Right renal pelvis (tissue), 4 donors: ENCODE measurements at places on chromosomes 12 and 14.

GRCh38 chr12:127355061-127355841 is 911.7 kb upstream of the TMEM132C start:
- DNase-seq = no peak

- no peak for DNase-seq
Observed at GRCh38 chr12:84637926-84638325, 274.7 kb downstream of the SLC6A15 start.

GRCh38 chr12:132263451-132264049 is 65.8 kb downstream of the GALNT9 start:
- DNase-seq = no peak

DNA sequence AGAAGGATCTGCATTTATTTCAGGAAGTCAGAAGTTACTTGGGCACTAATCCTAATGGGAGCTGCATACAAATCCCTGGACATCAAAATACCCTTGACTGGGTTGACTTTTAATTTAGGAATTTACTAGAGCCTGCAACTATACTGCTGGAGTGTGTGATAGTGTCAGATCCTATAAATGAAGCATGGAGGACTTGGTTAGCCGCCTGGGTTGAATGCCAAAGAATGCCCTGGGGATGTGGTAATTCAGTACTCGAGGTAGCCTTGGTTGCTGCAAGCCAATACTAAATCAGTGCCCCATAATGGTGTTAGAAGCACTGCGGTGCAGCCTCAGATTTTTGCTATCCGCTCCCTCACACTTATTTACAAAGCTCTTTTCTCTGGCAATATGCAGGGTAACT is 184.9 kb downstream of the CAPZA3 start:
- DNase-seq = no peak

DNA sequence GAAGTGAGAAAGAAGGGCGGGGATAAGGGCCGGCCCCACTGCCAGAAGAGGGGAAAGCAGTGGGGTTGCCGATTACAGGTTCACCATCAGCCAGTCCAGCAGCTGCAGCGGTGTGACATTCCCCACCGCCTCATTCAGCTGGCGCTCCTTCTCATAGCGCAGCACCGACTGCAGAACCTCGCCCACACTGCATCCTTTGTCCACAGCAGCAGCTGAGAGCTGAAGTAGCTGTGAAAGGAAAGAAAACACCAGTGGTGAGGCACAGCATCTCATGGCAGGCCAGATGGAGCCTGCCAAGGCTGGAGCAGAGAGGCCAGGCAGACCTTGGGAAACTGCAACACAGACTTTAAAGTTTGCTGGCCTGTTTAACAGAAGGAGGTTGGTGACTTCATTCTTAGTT is 33.2 kb downstream of the AKAP3 start:
- no peak for DNase-seq

GRCh38 chr12:31813305-31813704 is 84.5 kb upstream of the AMN1 start:
- DNase-seq = no peak

- no peak for DNase-seq
Observed at GRCh38 chr14:104178279-104178678, 39.9 kb downstream of the KIF26A start.

DNA sequence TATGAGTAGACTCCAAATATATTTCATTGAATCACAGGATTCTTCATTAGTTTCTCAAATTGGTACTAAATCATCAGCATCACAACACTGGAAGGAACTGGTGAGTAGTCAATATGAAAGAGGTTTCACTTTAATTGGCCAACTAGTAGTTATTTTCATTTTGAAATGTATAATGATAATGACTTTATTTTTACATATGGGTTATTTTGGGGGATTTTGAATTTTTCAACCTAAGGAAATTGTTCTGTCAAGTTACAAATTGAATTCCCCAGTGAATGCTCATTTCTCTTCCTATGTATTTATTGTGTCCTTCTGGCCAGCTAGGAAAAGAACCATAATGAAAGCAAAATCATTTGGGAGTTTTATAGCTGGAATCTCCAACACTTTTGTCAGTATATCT is 174.2 kb upstream of the ATP2B1 start:
- DNase-seq = no peak

- no peak for DNase-seq
Observed at GRCh38 chr14:28707814-28708213, 58.8 kb upstream of the FOXG1 start.

GRCh38 chr12:14665354-14666348 is 30.7 kb downstream of the GUCY2C start:
- no peak for DNase-seq

DNA sequence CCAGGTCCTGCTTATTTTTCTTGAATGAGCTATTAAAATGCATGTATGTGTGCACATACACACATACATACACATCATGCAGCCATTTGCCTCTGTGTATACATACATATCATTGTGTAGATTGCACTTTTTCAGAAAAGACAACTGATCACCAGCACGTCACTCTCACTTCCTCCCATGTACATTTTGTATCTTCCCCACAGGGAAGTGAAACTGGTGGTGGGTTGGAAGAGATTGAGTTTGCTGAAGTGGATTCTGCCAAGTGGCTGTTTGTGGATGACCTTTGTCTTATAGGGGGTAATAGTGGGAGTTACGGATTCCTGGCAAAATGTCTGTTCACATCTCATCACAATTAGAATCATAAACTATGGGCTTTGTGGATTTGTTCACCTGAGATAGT is 448.6 kb downstream of the RAD51B start:
- no peak for DNase-seq

GRCh38 chr12:46670636-46671035 is 155.2 kb downstream of the SLC38A4 start:
- no peak for DNase-seq

GRCh38 chr12:100265732-100266584 is 921 bp downstream of the DEPDC4 start:
- DNase-seq = no peak

DNA sequence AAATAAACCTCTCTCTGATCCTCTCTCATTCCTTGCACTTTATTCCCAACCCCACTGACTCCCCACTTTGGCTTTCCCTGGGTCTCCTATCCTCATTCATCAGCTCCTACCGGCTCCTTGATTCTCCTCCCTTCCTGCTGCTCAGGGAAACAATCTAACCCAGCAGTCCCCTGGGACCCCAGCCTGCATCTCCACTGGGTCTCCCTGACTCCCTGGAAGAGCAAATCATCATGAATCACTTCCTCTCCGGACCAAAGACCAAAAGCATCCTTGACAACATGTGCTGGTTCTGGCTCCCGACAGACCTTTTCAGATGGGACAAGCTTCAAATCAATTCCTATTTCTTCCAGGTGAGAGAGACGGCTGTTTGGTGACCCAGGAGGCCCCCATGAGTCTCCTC is 76.6 kb downstream of the HSPB8 start:
- no peak for DNase-seq

DNA sequence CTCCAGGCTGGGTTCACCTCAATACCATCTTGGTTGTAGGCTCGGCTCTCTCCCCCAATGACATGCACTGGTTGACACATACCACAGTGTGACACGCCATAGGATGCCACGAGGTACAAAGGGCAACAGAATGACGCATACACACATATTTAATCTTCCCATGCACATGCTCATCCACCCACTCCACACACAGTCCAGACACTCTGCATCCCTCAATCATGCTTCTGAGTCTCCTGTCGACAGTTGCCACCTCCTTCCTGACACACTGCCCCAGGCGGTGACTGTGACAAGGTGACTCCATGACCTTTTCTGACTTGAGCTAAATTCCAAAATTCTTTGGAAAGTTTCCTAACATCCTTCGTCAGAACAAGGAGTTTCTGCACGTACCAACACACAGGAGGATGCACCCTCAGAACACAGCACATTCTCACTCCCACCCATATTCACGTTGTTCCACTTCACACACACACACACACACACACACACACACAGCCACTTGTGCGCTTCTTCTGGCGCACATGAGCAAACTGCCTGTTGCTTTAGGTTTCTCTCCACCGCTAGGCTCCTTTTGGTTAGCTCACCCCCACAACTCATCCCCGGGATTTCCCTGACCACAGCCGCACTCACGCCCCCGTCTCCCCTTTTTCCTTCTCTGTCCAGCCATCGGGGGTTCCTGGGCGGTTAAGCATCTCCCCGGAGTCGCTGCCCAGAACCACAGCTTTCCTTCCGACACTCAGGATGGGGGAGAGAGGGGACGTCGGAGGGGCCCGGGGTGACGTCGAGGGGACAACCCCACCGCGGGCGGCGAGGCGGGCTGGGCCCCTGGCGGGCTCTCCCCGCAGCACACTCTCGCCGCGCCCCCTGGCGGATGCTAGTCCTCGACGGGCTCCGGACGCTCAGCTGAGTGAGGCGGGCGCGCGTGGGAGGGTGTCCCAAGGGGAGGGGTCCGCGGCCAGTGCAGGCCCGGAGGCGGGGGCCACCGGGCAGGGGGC is 536 bp upstream of the WNT1 start:
- no peak for DNase-seq

GRCh38 chr12:42706321-42706720 is 116.8 kb upstream of the PRICKLE1 start:
- DNase-seq = no peak

DNA sequence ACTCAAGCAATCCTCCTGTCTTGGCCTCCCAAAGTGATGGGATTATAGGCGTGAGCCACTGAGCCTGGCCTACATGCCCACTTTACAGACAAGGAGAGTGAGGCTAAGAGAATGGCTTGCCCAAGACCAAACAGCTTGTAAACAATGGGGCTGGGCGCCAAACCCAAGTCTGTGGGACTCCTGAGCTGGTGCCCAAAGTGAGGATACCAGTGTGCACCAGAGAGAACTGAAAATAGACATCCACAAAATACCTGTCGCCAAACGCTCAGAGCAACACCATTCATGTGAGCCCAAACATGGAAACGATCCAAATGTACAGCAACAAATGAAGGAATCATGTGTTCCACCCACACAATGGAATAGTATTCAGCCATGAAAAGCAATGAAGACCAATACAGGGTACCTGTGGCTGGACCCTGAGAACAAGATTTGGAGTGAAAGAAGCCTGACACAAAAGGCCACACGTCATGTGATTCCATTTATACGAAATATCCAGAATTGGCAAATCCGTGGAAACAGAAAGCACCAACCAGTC is 38.2 kb downstream of the CCNK start:
- DNase-seq = no peak

DNA sequence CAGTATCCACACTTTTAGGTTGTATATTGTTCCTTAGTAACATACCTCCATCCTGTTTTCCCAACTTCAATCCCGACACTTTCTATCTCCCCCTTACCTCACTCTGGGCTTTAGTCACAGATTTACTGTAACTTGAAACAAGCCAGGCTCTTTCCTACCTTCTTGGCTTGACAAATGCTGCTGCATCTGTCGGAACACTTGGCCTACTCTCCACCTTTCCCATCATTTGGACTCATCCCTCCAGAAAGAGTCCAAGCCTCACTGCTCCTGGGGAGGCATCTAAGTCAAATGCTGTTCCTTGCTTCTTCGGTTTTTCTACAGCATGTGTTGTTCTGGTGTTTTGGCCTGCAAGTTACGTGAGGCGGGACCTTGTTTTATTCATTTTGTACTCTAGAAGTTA is 142.4 kb downstream of the DACT1 start:
- DNase-seq = no peak

DNA sequence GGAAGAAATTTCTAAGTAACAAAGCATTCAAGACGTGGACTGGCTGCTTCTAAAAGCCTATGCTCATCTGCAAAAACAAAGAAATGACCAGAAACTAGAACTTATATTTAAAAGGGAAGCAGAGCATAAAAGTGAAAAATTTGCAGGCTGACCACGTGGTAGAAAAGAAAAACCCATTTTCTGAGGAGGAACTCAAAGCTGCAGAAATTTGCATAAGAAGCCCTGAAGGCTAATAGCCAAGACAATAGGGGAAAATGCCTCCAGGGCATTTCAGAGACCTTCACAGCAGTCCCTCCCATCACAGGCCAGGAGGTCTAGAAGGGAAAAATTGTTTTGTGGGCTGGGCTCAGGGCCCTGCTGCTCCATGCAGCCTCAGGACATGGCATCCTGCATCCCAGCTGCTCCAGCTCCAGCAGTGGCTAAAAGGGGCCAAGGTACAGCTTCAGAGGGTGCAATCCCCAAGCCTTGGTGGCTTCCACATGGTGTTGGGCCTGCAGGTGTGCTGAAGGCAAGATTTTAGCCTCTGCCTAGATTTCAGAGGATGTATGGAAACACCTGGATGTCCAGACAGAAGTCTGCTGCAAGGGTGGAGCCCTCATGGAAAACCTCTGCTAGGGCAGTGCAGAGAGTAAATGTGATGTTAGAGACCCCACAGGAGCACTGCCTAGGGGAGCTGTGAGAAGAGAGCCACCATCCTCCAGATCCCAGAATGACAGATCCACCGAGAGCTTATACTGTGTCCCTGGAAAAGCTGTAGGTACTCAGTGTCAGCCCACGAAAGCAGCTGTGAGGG is 55.5 kb downstream of the CHGA start:
- no peak for DNase-seq

DNA sequence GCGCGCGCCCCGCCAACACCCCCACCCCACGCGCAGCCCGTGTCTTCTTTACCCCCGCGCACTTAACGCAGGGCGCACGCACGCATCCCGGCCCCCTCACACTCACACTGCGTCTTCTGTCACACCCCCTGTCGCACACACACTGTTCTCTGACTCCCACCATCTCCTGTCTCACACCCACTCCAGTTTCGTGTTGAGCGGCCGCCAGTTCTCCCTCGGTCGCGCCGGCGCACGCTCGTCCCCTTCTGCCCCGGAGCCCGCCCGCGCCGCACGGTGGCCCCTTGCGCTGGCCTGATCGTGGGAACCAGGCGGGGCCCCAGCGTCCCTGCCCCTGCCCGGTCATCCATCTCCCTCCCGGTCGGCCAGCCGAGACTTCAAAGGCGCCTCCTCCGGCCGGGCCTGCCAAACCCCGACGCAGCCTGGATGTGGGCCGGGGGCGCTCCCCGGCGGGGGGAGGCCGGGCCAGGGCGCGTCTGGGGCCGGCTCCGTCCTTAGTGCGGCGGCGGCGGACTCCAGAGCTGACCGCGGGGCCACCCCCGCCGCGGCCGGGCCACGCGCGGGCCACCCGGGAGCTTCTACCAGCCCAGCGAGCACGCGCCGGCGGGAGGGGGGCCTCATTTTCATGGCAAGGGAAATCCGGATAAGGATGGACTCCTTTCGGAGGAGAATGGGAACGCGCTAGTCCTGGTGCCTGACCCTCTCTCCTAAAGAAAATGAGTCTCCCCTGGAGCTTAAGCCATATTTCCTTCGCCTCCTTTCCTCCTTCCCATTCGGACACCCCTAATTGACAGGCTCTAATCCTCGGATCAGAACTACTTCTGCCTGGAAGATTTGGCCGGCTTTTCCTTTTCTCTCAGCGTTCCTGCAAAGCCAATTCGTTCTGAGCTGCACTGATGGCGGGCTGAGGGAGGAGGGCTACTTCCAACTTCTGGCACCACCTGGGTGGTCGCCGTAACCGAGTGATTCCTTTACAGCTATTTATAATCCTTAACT is 82.0 kb upstream of the HMGA2 start:
- DNase-seq = peak; percentile 69
